H9 (cell line): ENCODE measurements at places on chromosomes 1 and 21. TPM values are rescaled to one million over a fixed set of nuclear protein-coding genes. Genes with fewer than 3 reads are reported as not detected.
A peak's percentile ranks its signal among the peaks of the same experiment; 100 is the strongest.

GRCh38 chr1:185480545-185480944, 163.5 kb upstream of the IVNS1ABP start:
- H3K36me3 ChIP-seq = no peaks in the 10 kb centered on the region; the same call in 2 of the 3 replicates
- H3K4me3 ChIP-seq = no peak overlapping the region
- no peak for DNase-seq
- no peak overlapping the region for H3K27ac ChIP-seq

DNA sequence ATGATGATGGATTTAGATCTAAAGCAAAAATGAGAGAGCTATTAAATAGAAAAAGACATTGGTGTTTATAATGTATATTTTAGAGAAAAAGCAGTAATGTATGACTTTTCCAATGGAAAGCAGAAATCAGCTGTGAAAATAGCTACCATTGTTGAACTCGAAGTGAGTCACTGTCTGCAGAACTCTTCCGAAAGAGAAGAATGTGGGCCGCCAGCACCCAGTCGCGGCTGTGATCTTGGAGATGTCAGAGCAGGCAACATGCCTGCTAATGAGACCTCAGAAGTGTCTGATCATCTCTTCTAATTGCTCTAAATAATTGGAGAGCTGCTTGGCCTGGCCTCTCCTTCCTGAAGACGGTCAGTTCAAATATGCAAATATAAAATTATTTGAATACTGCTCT, 333.6 kb upstream of the RUNX1 start:
- H3K36me3 ChIP-seq = no peaks in the 10 kb centered on the region
- no peaks in the 10 kb centered on the region for H3K27me3 ChIP-seq
- no peak for DNase-seq
- H3K4me3 ChIP-seq = no peak overlapping the region
- H3K27ac ChIP-seq = no peak overlapping the region

DNA sequence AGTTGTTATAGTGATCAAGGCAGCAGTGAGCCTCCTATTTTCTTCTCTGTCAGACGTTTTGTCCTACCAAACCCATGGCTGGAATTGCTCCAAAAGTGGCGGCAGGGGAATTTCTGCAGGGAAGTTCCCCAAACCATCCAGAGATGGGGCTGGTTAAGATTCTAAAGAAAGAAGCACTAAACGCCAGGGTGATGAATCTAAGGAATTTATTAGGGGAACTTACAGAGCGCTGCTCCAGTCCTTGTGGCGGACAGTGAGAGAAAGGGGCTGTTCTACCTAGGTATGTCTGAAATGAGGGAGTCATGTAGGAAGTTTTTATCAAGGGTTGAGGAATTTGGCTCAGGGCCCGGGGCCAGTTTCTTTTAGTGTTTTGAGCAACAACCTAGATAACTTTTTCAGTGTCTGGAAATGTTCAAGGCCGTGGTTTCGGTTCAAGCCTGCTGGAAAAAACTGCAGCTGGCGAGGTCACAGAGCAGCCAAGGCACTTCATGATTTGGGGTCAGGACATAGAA, 222.4 kb upstream of the B3GALT2 start:
- H3K4me1 ChIP-seq = no peaks in the 10 kb centered on the region
- H3K4me3 ChIP-seq = no peak overlapping the region
- no peak overlapping the region for H3K27ac ChIP-seq

- no peaks in the 10 kb centered on the region for H3K36me3 ChIP-seq
- no peak overlapping the region for H3K27ac ChIP-seq
- H3K27me3 ChIP-seq = peaks cover 2% of the 10 kb centered on the region; the same call in 1 of the 2 replicates
- no peak for DNase-seq
- H3K4me1 ChIP-seq = no peaks in the 10 kb centered on the region
- H3K4me3 ChIP-seq = no peak overlapping the region
Measured at GRCh38 chr1:103941086-103941485, 191.4 kb downstream of the AMY1C start.

GRCh38 chr1:158998781-158999161, 10.9 kb upstream of the IFI16 start:
- H3K27ac ChIP-seq = no peak overlapping the region
- H3K27me3 ChIP-seq = no peaks in the 10 kb centered on the region
- H3K4me3 ChIP-seq = peak overlapping the region; percentile 71
- no peaks in the 10 kb centered on the region; the same call in 1 of the 2 replicates for H3K4me1 ChIP-seq

DNA sequence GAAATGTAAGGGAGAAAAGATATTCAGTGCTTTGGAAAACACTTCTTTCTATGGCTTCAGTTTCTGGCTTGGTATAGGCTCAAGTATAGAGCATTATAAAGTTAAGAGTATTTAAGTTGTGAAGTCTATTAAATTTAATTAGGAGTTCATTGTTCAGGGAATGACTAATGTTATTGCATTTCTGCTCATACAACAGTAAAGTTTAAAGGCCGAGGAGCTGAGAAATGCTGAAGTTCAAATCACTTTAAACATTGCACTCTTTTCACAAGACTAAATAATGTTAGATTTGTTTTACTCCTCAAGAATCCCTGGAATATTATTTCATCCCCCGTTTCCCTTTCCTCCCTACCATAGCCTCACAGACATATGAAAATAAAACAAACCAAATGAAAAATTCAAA, 30.1 kb downstream of the RGS5 start:
- no peaks in the 10 kb centered on the region; the same call in 1 of the 2 replicates for H3K4me1 ChIP-seq
- DNase-seq = no peak
- no peak overlapping the region for H3K4me3 ChIP-seq
- no peak overlapping the region for H3K27ac ChIP-seq

DNA sequence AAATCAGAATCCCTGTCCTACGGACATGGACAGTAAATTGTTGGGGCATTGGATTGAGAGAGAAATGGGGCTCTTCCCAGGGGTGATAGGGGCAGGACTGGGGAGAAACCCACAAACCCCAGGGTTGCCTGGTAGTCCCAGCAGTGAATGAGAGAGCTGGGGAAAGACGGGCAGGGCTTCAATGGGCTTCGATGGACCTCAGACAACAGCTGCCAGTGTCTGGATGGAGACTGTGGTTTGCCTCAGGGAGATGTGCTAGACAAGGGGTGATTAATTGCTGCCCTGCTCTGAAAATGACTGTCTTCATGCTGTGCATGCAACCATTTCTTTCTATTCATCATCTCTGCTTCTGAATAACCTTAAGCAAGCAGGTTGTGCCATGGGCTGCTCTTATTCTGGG, 7.4 kb downstream of the GPR25 start:
- no peak for DNase-seq
- H3K36me3 ChIP-seq = no peaks in the 10 kb centered on the region
- H3K27ac ChIP-seq = no peak overlapping the region
- H3K4me1 ChIP-seq = peaks cover 4% of the 10 kb centered on the region
- H3K4me3 ChIP-seq = no peak overlapping the region

Gene KCNH1
- 0.04 and 0.11 TPM in 2 replicates for total RNA-seq

Gene OR2T35
- not detected in 2 replicates for total RNA-seq

Gene THBS3
- 5.0 and 5.9 TPM in 2 replicates for total RNA-seq

Gene ZSCAN20
- total RNA-seq = 3.8 and 3.9 TPM in 2 replicates

Gene NTNG1
- 1.0 and 1.5 TPM in 2 replicates for total RNA-seq

Gene FMO3
- total RNA-seq = not detected in 2 replicates
